ENCODE measurements at places on chromosomes 12 and 14. TPM values are rescaled to one million over a fixed set of nuclear protein-coding genes. Genes with fewer than 3 reads are reported as not detected.

Gene KRT83
- polyA plus RNA-seq: not detected

Gene ADAMTS20
- not detected for polyA plus RNA-seq

Gene RPGRIP1
- 0.14 TPM for polyA plus RNA-seq

Gene CACNA1C
- polyA plus RNA-seq: 2.5 TPM
